ENCODE measurements at places on chromosomes 6 and 20.

DNA sequence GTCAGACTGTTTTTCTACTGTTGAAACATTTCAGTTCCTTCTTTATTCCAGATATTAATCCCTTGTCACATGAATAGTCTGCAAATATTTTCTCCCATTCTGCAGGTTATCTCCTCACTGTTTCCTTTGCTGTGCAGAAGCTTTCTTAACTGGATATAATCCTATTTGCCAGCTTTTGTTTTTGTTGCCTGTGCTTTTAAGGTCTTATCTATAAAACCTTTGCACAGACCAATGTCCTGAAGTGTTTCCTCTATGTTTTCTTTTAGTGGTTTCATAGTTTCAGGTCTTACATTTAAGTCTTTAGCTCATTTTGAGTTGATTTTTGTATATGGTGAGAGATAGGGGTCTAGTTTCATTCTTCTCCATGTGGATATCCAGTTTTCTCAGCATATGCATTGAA, 19.2 kb downstream of the NCOA6 start:
- no peak for DNase-seq

DNA sequence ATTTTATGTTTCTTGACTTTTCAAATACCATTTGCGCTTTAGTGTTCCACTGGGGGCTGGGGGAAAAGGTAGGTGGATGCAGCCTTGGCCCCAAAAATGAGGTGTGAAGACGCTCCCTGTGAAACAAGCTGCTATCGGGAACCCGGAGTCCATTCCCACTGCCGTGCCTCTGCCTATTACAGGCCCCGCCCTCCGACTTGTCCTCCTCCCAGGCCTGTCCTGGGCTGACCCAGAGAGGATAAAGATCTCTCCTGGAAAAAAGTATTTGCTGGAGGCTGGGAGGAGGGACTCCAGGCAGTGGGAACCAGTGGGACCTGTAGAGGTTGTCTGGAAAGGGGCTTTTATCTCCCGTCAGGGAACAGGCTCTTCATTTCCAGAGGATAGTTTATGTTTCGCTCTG, 215.0 kb downstream of the SLC24A3 start:
- no peak for DNase-seq

DNA sequence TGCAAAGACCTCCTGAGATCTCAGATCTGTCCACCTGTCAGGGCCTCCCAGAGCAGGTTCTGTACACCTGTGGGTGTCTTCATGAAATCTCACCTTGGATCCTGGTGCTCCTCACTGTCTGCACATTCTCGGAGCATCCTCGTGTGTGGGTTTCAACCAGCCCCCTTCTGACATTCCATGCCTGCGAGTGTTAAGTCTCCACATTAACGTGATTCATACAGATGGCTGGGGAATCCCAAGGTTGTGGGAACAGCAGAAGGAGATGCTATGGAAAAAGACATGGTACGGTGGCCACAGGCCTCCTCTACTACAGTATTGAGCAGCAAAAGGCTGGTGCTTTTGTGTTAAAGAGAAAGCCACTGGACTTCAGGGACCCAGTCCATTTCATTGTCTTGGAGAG, 556.5 kb downstream of the DHX35 start:
- DNase-seq: peak; percentile 72

GRCh38 chr6:88945415-88946008, 17.9 kb downstream of the RNGTT start:
- DNase-seq: no peak

DNA sequence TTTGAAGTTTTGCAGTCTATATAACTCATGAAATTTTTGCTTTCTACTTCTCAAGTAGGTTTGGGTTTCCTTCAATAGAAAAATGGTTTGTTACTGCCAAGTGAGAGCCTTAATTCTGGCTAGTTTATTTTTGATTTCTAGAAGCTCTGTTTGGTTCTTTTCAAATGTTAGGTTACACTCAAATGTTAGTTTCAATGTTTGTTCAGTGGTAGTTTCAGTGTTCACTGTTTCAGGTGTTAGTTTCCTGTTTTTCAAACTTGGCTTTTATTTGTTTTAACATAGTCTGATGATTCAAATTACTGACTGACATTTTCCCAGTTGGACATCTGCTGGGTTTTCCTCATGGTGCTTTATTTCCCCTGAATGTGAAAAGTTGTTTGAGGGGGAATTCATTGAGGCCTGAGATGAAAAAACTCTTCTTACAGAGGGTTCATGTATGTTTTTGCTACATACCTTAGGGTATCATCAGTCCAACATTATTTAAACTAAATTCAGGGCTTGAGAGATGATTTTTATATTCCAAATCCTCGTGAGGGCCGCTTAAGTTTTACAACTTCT, 189.0 kb downstream of the JARID2 start:
- DNase-seq: no peak

DNA sequence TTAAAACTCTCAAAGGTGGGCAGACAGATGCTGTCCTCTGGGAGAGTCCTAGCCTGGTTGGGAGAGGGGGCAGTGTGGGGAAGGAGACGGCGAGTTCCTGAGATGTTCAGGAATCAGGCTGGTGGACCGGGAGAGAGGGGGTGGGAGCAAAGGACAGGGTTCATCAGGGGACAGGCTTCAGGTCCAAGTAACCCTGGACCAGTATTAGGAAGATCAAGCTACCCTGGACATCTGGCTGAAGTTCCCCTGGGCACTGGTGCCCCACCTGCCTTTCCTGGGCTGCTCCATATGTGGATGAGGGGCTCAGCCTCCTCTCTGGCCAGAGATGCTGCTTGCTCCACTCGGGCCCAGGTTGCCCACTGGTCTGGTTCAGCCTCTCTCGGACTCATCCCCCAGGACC, 1.1 kb upstream of the IP6K3 start:
- DNase-seq: no peak

GRCh38 chr6:43014434-43014909, 423 bp downstream of the KLHDC3 start:
- DNase-seq: peak; percentile 53

Measured in fibroblast of skin of back (primary cell).